Smooth muscle cell of the brain vasculature (primary cell): ENCODE measurements at places on chromosomes 5 and 9.

- DNase-seq = no peak
Observed at GRCh38 chr9:89662718-89663613, 58.2 kb downstream of the GADD45G start.

- DNase-seq = no peak
Observed at GRCh38 chr5:96706433-96707111, 44.4 kb downstream of the CAST start.

DNA sequence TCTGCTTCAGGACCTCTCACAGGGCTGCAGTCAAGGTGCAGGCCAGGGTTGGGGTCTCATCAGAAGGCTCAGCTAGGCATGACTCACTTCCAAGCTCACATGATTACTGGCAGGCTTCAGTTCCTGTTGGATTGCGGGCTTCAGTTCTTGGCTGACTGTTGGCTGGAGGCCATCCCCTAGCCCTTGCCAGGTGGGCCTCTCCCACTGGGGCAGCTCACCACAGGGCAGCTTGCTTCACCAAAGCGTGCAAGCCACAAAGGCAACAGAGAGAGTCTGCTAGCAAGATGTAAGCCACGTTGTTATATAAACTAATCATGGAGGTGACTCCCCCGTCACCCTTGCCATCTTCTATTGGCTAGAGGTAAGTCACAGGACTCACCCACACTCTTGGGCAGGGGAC lies 14.4 kb downstream of the CPLX2 start:
- DNase-seq = peak; percentile 28

GRCh38 chr5:150078802-150079689 lies 7.3 kb downstream of the CSF1R start:
- DNase-seq = no peak

GRCh38 chr5:89930591-89931392 lies 478.8 kb downstream of the CETN3 start:
- peak; percentile 29 for DNase-seq
